GDM1 (cell line): ENCODE measurements at places on chromosomes 5 and 9.

DNA sequence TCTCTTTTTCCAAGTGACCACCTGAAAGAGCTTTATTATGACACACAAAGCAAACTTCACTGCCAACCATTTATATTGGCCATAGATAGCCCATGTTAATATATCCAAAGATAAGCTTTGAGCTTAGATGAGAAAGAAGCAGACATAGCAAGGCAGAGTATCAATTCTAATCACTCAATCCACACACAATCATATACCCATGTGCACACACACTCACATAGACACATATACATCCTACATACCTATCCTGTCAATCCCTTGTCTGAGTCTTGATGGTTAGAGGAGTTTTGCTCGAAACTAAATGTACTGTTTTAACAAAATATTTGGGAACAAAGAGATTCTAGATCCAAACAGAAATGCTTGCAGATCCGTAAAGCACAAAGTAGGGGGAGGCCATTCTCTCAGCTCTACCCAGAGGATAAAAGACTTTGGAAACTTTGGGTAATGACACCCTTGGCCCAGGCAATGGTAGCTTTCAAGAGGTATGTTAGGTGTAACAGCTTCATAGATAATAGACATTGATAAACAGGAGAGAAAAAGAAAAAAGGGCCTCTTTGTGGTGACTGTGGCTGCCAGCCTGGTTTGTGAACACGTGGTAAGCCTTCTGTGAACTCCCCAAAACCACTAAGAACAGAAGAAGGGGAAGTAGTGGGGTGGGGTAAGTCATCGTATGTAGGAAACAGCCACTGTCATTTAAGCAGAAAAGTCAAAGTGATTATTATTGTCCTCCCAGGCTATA is 121.6 kb downstream of the TLR4 start:
- DNase-seq, result peak; percentile 67

- DNase-seq, result no peak
Measured at GRCh38 chr5:59786334-59786805, 107.2 kb downstream of the PDE4D start.

- no peak for DNase-seq
Measured at GRCh38 chr9:68740561-68740960, 35.5 kb downstream of the PIP5K1B start.

DNA sequence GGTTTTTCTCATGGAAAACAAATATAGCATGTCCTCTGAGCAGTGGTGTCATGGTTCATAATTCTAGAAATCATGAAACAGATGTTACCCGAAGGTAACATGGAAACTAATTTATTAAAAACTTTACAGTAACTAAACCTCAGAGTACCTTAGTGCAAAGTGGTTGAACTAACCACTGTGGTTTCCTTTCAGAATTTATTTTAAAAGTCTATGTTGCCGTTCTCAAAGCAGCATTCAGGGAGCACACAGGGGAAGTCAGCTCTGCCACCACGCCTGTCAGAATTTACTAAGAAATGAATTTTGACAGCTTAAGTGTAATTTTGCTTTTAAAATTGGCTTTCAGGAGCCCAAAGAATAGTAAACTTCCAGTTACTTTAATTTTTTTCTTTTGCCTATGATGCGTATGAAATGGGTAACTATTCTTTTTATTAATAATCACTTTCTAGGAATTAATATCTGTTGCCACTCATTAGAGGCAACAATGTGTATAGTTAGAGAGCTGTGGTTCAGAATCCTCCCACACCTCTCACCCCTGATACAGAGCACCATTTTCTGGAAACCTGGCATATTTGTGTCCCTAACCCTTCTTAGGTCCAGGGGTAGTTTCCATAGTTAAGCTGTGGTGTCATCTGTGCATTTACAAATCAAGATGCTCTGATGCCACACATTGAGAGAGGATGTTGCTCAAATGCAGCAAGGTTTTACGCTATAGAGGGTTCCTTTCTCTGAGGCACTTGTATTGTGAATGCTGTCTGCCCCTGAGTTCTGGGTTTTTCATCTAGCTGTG is 202.6 kb downstream of the ZSWIM6 start:
- DNase-seq, result no peak

- DNase-seq, result no peak
Measured at GRCh38 chr5:84438456-84438855, 53.8 kb upstream of the EDIL3 start.

- no peak for DNase-seq
Measured at GRCh38 chr5:137366526-137366925, 132.6 kb downstream of the SPOCK1 start.

DNA sequence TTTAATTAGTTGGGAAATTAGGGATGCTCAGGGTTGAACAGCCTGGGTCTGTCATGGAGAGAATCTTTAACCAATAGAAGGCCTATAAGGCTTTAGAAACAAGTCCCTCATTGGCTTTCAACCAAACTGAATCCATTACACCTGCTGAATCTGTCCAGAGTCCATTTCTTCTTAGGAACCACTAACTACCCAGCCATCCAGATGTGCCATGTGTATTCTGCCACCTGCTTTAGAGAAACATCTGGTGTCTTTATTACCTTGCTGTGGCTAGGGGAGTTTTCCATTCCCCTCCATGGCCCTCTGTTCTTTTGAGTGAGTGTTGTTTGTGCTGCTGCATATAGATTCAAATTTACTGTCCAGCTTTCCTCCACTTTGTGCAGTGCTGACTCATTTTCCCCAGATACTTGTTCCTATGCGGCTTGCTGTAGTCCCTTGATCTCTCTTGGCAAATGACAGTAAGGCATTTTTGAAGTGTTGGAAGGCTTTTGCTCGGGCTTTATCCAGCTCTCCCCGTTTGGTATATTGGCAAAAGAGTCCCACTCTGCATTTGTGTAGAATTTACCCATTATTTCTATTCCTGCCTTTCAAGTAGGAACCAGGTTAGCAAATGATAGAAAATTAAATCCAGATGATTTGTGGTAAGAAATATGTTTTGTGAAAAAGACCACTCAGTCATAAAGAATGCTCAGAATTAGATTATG is 54.6 kb downstream of the NLN start:
- DNase-seq, result no peak

DNA sequence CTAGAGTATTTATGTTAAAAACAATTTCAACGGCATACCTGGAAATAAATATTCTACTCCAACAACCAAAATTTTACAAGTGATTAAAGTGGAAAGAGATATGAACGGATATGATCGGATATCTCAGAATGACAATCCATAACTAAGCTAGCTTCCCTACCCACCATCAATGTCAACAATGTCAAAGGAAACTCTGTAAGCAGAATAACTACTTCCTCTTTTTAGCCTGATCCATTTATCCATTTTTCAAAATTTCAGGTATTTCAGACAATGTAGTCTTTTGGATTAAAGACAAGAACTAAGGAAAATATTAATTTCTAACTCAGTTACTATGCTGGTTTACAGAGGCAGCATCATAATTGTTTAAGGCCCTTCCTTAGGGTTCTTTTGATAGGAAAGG is 188.7 kb downstream of the DENND1A start:
- DNase-seq, result no peak

DNA sequence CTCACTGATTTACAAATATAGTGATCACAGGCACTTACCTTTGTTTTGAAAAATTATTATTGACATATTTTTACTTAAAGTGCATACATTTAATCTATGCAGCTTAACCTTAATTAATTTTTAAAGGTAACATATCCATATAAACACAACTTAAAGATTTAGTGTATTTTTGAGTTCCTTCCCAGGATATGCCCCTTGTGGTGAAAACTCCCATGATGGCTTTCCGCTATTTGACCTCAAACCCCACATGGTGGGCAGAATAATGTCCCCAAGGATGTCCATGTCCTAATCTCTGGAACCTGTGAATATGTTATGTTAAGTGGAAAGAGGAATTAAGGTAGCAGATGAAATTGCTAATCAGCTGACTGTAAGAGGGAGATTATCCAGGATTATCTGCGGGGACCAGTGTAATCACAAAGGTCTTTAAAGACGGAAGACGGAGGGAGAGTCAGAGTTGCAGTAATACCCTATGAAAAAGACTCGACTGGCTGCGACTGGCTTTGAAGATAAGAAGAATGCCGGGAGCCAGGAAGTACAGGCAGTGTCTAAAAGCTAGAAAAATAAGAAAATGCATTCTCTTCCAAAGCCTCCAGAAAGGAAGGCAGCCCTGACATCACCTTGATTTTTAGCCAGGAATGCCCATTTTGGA is 193.9 kb downstream of the ICE1 start:
- DNase-seq, result no peak

DNA sequence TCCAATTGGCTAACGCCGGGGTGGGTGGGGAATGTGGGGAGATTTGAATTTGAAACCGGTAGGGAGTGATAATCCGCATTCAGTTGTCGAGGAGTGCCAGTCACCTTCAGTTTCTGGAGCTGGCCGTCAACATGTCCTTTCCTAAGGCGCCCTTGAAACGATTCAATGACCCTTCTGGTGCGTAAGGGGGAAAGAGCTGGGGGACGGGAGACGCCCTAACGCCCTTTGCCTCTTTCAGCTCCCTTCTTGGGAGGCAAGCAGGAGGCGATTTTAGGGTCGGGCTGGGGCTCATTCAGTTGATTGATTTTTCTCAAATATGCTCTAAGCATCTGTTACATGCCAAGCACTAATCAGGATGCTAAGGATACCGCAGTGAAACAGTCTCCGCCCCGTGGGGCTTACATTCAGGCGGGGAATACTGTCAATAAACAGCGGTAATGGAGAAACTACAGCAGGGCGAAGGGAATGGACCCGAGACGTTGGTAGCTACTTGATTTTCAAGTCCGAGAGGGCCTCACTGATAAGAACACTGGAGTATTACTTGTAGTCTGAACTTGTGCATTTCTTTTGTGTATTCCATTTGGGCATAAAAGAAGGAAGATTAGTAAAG is at the start of gene HMMR:
Gene HMMR (plus strand): TSS at position 71 of the 610 bp plus-strand sequence. CDS start 61 bp downstream, at position 132.
- DNase-seq, result no peak

- no peak for DNase-seq
Measured at GRCh38 chr9:129011761-129012181, 16.4 kb downstream of the SH3GLB2 start.

DNA sequence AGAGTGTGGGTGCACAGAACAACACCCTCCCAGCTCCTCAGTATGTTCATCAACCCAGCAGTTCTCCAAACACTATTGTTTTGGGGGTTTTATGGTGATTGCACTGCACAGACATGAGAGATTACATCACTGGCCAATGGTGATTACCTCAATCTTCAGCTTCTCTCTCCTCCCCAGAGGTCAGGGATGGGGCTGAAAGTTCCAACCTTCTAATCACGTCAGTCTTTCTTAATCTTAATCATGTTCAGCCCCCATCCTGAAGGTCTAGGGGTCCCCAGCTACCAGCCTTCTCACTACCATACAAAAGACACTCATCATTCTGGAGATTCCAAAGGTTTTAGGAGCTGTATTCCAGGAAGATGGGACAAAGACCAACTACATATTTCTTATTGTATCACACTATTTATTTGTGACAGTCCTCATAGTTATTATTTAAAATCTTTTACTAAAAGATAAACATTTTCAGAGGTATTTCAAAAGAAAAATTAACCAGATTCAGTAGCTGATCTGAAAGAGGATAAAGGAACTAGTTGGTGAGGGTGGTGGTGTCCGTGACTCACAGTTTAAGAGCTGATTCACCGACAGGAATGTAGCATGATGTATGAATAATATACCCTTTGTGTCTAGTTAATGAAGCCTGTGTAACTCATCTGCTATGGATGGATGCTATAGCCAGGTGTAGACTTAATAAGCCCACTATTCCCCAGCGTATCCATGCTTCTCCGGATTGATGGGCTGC is 35.6 kb downstream of the RASEF start:
- DNase-seq, result no peak

- DNase-seq, result no peak
Measured at GRCh38 chr9:96135076-96135752, 166.8 kb downstream of the HSD17B3 start.

DNA sequence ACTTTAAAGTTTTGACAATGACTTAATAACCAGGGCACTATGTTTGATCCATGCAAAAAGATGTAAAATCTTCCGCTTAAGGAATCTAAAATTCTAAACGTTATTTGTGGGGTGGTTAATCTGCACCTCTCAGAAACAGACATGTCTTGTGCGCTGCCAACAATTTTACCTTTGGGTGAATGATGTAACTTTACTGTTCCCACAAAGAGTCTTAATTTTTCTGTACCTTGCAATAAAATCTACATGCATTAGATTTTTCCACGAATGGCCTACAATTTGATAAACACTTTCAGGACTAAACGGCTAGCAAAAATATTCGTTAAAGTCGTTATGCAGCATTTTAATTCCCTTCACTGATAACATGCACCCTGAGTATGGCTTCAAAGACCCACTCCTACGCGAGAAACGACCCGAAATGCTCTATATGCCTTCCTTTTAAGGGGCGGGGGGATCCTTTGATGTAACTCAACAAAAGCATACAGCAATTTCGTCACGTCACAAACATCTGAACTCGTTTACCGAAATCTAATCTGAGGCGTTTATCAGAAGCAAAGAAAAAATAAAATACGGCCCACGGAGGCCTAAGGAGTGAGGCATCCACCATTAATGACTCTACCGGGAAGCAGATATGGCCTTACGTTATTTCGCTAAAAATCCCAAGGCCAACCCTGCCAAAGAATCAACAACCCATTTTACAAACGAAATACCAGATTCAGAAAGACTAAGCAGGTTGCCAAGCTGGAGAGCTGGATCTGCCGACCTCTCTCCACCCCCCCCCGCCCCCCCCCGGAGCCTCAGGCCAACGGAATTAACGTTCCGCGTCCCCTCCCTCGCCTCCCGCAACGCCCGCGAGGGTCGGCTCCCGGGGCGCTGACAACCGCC is 621 bp downstream of the AK6 start:
- DNase-seq, result no peak

DNA sequence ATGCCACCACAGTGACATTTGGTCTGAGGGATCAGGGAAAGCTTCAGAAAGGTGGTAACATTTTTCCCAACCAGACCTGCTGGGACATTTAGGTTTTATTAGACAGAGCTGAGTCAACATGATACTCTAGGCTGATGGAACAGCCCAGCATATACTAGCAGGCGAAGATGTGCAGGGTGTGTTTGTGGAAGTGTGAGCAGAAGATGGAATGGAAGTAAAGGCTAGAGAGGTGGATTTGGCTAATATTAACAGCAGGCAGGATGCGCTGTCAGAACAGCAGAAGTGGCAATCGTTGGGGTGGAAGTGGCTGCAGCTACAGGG is 340.6 kb downstream of the ASTN2 start:
- DNase-seq, result no peak

DNA sequence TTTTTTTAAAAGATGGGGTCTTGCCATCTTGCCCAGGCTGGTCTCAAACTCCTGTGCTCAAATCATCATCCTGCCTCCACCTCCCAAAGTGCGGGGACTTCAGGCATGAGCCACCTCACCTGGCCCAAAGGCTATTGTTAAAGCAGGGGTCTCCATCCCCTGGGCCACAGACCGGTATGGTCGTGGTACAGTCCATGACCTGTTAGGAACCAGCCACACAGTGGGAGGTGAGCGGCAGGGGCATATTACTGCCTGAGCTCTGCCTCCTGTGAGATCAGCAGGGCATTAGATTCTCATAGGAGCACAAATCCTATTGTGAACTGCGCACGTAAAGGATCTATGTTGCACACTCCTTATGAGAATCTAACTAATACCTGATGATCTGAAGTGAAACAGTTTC is 7.3 kb upstream of the NOL6 start:
- DNase-seq, result no peak

GRCh38 chr9:12843735-12844134 is 68.9 kb downstream of the LURAP1L start:
- no peak for DNase-seq
